HepG2 (cell line): ENCODE measurements at places on chromosomes 12 and 14.

DNA sequence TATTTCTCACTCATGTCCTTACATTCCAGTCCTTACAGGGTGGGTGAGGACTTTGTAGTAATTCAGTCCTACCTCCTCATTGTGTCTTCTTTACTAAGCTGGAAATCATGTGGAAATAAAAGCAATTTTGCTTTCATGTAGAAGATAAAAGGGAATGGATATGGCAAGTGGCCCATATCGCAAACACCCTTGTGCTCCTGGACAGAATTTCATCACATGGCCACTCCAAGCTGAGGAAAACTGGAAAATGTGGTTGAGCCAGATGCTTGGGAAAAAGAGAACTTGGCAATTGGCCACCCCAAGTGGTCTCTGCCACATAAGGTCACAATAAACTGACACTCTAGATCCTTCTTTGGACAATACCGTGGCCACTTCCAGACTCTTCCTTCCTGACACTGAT is 64.2 kb upstream of the IFNG-AS1 start:
- no peak for DNase-seq

- DNase-seq: no peak
Observed at GRCh38 chr12:118175823-118176447, 40.0 kb downstream of the PEBP1 start.

DNA sequence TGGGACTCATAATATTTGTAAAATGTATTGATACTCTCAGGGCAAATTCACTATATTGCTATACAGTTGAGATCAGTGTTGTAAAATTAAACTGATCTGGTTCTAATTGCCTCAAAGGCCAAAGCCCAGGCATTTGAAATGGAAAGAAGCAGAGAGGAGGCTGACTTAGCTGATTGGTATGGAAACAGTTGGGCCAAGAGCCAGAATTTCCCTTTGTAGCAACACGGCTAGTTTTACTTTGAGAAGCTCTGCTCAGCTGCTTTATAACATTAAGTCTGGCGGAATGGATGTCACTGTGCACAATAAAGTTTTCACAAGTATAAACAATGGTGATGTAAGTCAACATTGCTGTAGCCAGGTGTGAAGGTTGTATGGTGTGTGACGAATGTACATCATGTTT is 186.4 kb downstream of the MSRB3 start:
- DNase-seq: no peak

GRCh38 chr12:31922341-31923062 is 36.7 kb upstream of the RESF1 start:
- DNase-seq: peak; percentile 20

- DNase-seq: no peak
Observed at GRCh38 chr12:51242120-51242519, 3.5 kb downstream of the DAZAP2 start.

- DNase-seq: no peak
Observed at GRCh38 chr14:102508774-102509745, 516 bp downstream of the ANKRD9 start.
